ENCODE measurements at places on chromosomes 6 and 20.
A peak's percentile ranks its signal among the peaks of the same experiment; 100 is the strongest.

GRCh38 chr6:144019929-144020328, 11.9 kb upstream of the PLAGL1 start:
- no peak for DNase-seq

GRCh38 chr20:57439432-57439831, 48.2 kb downstream of the RBM38 start:
- no peak for DNase-seq

- DNase-seq = peak; percentile 58
Observed at GRCh38 chr6:2938632-2939083, 32.7 kb downstream of the SERPINB6 start.

GRCh38 chr6:11194356-11195218, 37.9 kb downstream of the NEDD9 start:
- DNase-seq = no peak

GRCh38 chr6:129966125-129966524, 52.3 kb upstream of the L3MBTL3 start:
- DNase-seq = no peak

DNA sequence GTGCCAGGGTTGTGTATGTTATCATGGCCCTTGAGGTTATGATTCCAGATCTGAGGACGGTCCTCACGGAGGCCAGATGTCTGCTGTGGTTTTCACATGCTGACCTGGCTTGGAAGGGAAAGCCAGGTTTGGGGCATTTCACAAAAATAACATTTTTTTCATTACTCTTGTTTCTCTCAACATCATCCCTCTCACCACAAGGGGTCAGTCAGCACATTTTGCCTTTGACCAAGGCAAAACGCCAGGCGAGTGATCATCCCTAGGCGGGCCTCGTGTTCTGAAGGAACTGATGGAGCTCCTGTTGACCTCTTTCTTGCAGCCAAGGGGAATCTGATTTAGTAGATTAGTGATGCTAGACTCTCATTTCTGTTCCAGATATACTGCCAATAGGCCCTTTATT, 133.5 kb downstream of the TBC1D7 start:
- no peak for DNase-seq

DNA sequence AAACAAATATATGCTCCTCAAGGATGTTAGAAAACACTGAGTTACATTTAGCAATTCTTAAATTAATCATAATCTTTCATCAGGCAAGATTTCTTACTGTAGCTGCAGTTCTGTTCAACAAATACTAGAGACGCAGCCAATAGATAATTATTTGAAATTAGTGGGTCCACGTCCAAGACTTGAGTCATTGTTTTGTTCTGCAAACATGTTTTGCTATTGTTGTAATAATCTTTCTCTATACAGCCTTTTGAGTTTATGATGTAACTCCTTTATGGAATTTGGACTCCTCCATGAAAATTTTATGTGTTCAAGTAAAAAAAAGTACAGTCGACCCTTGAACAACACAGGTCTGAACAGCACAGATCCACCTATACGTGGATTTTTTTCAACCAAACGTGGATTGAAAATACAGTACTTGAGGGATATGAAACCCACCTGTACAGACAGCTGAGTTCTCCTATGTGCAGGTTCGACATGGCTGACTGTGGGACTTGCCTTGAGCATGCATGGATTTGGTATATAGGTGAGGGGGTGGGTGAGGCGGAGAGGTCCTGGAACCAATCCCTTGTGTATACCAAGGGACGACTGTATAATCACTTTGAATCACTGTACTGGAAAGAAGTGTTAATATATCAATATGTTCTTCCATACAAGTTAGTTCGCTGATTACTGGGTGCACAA, 41.3 kb upstream of the SLC22A16 start:
- DNase-seq = no peak

DNA sequence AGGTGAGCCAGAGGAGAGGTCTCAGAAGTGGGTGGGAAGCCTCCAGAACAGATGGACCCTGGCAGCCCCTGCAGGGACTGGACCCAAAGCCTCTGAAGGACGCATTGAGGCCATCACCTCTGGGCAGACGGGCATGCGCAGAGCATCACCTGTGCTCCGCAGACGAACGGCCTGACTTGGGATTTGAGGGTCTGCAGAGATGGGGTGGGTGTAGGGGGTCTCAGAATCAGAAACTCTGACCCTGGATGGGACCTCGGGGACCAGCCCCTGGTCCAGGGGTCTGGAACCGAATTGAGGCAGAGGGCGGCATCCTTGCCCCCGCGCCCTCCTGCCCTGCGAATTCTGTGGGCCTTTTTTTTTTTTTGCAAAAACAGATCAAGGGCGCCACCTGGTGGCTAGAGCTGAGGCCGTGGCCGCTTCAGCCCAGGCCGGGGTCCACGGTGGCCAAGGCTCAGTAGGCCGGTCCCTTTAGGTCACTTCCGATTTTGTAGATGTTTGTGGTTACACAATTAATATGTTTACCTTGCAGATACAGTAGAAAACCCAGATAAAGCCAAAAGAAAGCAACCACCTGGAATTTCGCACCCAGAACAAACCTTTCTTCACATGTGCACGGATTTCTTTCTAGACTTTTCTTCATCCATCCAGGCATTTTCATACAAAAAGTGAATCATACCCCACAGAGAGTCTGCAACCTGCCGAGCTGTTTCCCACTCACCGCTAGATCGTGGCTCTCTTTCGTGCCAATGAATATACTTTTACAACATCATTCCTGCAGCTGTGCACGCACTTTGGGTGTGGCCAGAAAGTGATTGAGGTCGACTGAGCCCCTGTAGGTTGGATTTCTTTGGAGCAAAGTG, 25.9 kb downstream of the ZBP1 start:
- DNase-seq = peak; percentile 29

GRCh38 chr20:40192081-40192480, 497.0 kb downstream of the MAFB start:
- no peak for DNase-seq

DNA sequence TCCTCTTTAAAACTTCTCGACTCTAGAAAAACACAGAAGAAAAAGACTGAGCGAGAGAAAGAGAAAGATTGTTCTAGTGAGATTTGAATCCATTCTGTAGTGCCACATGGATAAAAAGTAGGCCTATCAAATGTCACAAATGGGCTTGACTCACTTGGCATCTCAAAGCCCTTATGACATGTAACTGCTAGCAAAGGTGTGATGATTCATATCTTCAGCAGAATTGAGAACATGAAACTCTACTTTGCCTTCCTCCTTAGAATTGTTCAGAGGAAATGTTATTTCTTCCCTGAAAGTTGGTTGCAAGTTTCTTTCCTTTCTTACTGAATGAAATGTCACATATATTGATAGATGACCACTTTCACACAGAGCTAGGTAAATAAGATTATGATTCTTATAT, 40.4 kb upstream of the DUSP22 start:
- DNase-seq = no peak

DNA sequence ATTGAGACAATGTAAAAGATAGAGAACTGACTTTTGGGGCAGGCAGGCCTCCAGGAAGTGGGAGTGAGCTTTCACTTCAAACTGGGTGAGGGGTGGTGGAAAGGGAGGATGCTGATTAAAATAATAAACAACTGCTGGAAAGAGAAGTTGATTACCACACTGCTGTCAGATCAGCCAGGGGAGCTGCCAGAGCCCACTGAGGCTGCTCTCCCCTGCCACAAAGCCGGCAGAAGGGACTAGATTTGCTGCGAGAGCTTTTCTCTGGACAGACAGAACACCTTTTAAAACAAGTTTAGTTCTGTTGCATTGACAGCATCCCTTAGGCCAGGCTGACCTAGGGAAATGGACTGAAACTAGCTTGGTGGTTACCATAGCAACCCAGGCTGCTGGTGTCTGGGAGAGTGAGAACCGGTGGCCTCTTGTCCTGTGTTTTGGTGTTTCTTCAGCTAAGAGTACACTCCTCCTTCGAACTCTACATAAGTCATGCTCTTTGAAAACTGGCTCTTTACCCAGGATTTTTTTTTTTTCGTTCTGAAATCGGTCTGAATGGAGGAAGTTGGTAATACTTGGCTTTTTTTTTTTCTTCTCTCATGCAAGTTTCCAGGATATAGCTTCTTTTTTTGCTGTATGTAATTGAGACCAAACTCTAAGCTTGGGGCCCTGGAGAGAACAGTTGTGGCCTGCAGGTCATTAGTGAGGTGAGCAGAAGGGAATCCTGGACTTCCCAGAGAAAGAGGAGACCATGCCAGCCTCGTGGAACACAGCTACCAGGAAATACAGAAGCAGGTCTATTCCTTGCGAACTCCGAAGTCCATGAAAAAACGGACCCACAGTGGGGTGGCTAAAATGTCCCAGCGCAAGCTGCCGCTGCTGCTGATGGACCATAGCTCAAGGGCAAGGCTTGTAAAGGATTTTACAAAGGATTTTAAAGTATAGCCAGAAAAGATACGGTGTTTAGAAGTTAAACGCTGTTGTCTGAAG, 374.4 kb downstream of the UTRN start:
- peak; percentile 26 for DNase-seq

GRCh38 chr6:138815221-138815620, 19.3 kb downstream of the ECT2L start:
- DNase-seq = no peak

DNA sequence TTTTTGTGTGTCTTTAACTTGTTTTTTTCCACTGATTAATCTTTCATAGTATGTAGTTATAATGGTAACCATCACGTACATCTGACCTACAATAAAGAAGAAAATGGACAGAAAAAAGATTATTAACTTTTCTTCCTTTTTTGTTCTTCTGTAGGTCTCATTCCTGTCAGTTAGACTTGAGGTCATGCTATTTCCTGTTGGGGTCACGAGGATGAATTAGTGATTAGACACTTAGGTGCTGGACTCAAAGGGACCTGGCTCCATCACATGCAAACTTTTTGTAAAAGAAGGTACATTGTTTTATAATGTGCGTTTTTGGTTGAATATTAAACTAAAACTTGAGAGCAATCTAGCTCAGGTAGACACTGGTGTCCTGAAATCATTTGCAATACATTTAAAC, 14.8 kb downstream of the MARCKS start:
- DNase-seq = no peak

GRCh38 chr20:19916531-19917485, 100.4 kb upstream of the NAA20 start:
- no peak for DNase-seq

DNA sequence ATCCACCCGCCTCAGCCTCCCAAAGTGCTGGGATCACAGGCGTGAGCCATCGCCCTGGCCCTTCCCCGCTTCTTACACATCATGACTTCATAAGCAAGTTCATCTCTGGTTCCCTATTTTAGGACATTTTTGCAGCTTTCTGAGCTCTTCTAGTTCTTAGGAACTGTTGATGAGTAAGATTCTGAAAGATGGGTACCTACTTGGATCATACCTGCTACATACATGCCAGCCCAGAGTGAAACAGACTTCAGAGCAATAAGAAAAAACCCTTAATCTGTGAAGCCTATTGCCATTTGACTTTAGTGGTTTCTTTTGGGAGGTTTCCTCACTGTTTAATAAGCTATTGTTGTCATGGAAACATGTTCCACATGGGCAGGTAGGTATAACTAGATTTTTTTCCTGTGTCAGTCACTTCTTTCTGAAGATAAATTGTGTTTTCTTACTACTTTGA, 27.9 kb upstream of the TMEM217 start:
- DNase-seq = no peak

- no peak for DNase-seq
Observed at GRCh38 chr20:53262365-53262764, 290.2 kb downstream of the TSHZ2 start.

- no peak for DNase-seq
Observed at GRCh38 chr6:119890470-119890869, 540.9 kb upstream of the MAN1A1 start.

DNA sequence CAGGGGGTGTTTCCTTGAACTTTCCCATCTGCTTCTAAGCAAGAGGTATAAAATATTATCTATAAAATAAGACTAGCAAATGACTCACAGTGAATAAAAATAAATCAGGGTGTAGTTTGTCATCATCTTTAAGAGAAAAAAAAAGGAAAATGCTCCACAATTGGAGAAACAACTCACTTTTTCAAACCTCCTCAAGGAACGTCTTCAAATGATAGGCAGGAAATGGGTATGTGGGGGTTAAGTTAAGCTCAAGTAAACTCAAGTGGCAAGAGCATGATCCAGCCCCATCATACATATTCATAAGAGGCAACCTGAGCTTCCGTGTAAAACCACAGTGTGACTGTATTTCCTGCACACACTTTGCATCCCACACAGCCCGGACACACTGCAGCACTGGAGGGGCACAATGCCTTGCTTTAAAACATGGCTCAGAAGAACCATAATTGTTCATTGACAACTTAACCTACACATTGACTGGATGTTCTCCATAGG, 58.5 kb upstream of the CEP85L start:
- DNase-seq = peak; percentile 57

DNA sequence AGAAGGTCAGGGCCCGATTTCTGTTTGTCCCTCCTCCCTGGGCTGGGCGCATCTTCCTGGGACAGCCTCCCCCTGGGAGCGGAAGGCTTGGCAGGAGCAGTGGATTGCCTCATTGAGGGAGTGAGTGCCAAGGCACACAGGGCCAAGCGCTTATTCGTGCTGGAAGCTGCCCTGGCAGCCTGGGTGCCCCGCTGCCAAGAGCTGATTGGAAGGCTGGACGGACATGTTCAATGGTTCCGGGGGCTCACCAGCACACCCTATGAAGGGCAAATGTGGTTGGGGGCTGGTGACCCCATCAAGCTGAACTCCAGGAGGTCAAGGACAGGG, 10.3 kb upstream of the ZNF831 start:
- DNase-seq = no peak

DNA sequence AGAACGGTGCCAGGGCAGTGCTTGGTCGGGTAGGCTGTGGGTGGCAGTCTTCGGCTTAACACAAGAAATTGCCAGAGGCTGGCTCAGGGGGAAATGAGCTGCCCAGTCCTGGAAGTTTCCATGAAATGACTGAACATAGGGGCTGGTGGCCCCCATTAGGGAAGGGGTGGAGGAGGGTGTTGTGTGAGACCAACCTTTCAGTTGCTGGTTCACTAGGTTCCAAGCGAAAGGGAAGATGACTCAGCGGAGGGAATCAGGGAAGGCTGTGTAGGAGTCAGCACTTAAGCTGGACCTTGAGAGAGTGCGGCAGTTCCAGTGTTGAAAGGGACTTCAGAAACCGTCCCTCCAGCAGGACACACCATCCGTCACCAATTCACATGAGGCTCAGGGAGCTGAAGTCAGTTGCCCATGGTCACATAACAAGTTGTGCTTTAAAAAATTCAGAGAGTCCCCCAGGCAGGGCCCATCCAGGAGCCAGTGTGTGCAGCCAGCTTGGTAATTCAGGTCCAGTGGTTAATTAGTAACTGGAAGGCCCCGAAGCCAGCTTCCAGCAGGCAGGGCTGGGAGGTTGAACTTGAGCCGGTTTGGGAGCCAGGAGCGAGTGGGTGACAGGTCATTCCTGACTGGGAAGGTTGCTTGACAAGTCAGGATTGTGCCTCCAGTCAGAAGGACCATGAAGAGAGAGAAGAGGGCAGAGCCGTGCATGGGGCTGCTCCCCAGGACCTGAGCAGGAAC, at the start of gene SGK2:
SGK2 (plus strand) TSS at position 616 of the 735 bp plus-strand sequence. CDS start 7,469 bp downstream, outside the sequence.
- peak; percentile 75 for DNase-seq
